ENCODE measurements at places on chromosomes 6 and 20.

GRCh38 chr6:4936681-4937041 lies 67.2 kb downstream of the RPP40 start:
- DNase-seq = no peak

DNA sequence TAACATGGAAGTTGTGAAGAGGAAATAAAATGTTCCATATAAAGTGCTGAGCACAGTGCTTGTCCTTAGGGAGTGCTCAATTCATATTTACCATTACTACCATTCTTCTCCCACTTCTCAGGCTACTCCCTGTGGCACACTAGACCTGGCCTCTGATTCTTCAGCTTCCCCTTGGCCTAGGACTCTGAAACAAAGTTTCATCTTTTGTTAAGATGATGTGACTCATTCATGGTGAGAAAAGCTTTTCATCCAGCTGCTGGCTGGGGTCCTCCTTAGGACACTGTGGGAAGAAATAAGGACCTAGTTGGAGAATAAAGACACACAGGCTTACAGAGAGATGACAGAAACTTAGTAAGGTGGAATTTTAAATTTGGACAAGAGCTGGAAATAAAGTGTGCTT lies 314.8 kb downstream of the CDC5L start:
- DNase-seq = no peak

- DNase-seq = no peak
These were observed 55.7 kb downstream of the LYRM4 start for GRCh38 chr6:5205035-5205507.

DNA sequence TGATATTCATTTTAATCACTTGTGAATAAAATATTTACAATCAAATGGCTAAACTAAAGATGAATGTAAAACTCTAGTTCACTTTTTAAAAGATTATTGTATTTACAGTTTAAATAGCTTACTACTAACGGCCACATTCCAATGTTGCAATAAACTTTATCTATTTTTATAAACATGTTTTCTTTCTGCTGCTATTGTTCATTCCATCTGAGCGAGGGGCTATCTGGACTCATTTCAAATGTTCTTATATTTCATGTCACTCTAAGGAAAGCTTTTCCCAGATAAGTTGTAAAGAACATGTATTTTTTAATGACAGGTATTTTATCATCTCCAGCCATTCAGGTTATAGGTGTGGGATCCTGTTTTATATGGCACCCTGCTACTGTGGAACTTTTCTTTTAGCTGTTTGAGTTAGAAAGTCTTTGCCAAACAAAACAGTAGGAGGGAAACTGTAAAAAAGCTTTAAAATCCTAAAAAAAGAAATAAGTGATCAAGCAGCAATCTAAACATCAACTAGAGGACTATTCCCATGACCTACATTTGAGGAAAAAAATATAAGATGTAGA lies 42.5 kb downstream of the HMGCLL1 start:
- no peak for DNase-seq

GRCh38 chr6:107066697-107067659 lies 39.0 kb downstream of the MTRES1 start:
- DNase-seq = no peak

DNA sequence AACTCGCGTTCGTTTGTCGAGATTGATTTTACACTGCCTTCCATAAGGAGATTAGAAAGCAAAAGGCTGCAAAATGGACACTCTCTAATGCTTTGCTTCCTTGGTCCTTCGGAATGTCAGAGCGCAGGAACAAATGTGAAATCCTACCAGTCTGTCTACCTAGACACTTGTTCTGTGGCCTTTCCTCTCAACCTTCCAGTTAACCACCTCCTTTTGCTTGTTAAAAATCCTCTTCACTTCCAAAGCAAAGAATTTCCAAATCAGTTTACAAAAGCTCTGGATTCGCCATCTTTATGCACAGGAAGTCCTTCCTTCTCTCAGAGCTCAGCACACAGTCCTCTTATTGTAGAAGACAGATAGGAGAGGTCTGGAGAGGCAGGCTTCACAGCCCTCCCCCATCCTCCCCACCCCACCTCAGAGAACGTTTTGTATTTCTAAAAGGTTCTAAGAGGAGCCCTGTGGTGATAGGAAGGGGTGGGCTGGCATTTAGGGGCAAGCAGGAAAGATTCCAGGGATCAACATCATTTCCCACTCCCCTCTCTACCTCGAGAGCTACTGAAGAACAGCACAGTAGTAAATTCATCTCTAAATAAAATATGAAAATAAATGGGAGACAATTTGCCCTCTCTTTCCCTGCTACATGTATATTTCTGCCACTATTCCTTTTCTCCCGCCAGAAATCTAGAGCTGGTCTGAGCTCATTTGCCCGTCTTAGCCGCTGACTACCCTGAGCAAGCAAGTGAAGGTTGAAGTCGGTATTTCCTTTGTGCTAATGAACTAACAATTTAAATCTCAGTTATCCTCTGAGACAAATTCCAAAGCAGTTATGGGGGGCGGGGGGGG lies 18.9 kb downstream of the TFAP2A start:
- DNase-seq = no peak

DNA sequence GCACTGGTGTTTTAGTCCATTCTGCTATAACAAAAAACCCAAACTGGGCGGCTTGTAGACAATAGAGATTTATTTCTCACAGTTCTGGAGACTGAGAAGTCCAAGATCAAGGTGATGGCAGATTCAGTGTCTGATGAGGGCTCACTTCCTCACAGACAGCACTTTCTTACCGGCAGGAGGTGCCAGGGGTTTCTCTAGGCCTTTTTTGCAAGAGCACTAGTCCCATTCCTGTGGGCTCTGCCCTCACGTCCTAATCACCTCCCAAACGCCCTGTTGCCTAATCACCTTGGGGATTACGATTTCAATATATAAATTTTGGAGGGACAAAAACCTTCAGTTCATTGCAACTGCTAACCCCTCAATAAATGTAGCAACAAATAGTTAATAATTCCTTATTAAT lies 140.0 kb upstream of the SGK1 start:
- DNase-seq = no peak

GRCh38 chr6:31450751-31451150 lies 47.2 kb upstream of the MICB start:
- no peak for DNase-seq

DNA sequence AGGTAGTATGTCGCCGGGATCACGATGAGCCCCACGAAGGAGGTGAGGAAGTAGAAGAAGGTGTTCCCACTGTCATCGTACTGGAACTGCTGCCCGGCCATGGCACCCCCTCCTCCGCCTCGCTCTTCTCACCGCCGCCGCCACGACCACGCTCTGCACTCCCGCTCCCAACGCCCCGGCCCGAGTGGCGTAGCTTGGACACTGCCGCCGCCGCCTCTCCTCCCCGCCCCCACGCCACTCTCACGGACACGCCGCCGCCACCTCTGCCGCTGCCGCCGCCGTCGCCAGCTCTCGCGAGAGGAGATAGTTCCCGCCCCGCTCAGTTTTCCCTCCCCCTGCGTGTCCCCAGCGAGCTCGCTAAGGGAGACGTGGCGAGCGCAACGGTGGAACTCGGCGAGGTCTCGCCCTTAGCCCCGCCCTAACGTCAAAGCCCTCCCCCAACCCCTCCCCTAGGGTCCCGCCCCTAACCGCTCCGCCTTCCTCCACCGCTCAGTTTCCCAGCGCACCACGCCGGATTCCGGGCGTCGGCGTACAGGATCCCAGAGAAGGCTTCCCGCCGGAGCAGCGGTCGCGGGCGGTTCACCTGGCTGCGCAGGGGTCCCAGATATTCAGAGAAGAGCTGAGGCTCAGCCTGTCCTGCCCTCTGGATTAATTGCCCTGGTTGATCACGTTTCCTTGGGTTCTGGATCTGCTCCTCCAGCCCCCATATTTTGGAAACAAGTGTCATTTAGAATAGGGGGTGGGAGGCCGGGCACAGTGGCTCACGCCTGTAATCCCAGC lies at the start of gene SEC63:
Gene SEC63, minus strand, starts transcription at position 300 of the 780 bp plus-strand sequence. Its CDS starts 199 bp downstream, at position 101.
- peak; percentile 85 for DNase-seq

DNA sequence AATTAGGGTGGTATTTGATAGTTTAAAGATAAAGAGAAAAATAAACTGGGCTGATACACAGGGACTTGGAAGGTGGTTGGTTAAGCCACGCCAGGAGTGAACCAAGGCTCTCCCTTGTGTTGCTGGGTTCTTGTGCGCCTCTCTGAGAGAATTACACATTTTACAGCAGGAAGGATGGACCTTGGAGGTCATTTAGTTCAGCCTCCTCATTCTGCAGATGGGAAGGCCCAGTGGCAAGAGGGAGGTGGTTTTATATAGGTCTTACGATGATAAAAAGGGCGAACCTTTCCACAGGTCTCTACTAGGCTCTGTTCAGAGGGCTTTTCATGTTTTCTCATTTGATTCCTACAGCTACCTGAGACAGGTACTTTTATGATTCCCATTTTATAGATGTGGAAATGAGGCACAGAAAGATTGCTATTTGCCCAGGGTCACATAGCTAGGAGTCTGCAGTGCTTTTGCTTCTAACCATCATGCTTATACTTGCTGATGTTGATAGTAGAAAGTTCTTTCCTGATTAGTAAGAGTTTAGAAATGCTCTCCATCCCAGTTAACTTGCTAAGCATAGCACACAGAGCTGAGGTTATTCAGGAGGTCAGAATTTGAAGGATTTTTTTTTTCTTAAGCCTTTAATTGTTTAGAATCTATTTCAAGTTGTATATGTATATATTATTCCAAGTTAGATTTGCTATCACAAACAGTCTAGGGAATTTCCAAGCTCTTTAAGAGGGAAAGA lies 12.8 kb downstream of the HIVEP1 start:
- DNase-seq = no peak

DNA sequence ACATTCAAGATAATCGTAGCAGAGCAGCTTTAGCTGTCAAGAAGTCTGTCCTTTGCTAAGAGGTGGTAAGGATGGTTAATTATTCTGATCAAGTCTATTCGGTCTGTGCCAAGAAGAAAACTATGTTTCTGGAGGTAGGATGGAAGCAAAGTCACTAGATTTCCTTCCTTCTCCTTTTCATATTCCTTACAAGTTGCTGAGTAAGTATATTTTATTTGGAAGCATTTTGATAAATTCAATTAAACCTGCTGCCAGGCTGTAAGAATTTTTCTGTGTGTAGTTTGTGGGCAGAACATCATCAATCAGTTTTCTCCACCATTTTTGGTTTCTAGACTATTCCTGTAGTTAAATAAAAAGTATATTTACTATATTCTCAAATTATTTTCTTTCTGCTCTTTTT lies 311.3 kb downstream of the PRKN start:
- no peak for DNase-seq
